ENCODE measurements at places on chromosomes 3 and 15.

GRCh38 chr15:70726753-70727152 lies 36.6 kb downstream of the UACA start:
- no peak for DNase-seq

DNA sequence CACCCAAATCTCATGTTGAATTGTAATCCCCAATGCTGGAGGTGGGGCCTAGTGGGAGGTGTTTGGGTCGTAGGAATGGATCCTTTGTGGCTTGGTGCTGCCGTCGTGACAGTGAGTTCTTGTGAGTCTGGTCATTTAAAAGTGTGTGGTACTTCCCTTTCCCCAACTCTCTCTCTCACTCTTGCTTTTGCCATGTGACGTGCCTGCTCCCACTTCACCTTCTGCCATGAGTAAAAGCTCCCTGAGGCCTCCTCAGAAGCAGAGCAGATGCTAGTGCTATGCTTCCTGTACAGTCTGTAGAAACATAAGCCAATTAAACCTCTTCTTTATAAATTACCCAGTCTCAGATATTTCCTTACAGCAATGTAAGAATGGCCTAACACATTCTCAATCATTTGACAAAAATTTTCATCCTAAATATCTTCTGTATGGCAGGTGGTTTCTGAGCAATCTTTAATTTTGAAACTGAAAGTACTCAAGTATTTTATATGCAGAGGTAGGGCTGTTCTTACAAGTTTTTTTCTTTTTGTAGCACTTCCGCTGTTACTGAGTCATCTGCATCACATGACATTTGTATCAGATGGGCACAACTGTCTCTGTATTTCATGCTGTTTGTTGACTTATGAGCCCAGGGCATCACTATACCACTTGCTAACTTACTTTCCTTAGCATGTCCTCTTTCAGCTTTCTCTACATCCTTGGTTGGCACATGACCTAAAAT lies 8.8 kb downstream of the RPL39L start:
- DNase-seq = no peak

- no peak for DNase-seq
Observed at GRCh38 chr3:8875836-8876235, 87.4 kb downstream of the RAD18 start.

GRCh38 chr3:25171118-25171807 lies 256.8 kb upstream of the RARB start:
- DNase-seq = no peak

- DNase-seq = no peak
Observed at GRCh38 chr15:38605744-38606143, 41.1 kb upstream of the RASGRP1 start.

- no peak for DNase-seq
Observed at GRCh38 chr15:29244544-29244943, 25.1 kb downstream of the NSMCE3 start.

GRCh38 chr3:113673593-113673992 lies 22.8 kb downstream of the USF3 start:
- no peak for DNase-seq

DNA sequence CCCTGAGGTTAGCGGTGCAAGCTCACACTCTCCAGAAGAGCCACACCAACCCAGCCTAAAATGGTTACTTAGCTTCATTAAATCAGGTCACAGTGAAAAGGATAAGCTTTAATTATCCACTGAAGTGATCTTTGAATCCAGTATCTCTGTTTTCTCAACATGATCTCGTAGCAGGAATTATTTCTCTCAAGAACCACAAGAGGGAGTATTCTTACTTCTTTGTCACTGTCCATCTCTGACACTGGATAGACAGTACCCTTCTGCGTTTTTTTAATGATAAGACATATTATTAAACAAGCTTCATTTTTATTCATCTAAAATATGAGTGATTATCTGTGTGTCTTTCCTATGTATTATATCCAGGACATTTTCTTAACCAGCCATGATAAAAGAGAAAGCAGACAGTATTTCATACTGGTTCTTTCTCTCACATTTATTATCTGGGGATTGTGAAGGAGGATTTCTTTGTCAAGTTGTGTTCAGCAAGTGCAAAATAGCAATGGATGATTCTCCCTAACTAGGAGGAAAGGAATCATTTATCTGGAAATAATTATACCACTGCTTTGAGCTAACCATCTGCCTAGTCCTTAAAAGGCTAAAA lies 105.4 kb upstream of the CCDC54 start:
- peak; percentile 8 for DNase-seq

- DNase-seq = no peak
Observed at GRCh38 chr15:46854564-46854963, 862.7 kb upstream of the SEMA6D start.

DNA sequence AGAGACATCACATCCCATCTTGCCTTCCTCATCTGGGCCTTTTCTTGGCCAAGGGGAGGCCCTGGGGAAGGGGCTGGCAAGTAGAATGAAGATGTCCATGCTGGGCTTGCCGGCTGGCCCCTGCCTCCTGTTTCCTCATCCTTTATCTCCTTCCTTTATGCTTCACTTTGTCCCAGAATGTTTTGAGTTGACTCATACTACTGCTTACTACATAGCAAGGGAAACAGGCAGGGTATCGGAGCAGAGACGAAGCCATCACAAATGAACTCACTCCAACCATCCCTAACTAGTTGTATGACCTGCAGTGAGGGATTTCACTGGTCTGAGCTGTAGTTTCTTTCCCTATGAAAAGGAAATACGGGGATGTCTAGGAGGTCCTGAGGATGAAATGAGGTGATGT lies 66.0 kb downstream of the CHDH start:
- DNase-seq = no peak

- DNase-seq = peak; percentile 6
Observed at GRCh38 chr15:60970246-60971170, 258.6 kb downstream of the RORA start.

DNA sequence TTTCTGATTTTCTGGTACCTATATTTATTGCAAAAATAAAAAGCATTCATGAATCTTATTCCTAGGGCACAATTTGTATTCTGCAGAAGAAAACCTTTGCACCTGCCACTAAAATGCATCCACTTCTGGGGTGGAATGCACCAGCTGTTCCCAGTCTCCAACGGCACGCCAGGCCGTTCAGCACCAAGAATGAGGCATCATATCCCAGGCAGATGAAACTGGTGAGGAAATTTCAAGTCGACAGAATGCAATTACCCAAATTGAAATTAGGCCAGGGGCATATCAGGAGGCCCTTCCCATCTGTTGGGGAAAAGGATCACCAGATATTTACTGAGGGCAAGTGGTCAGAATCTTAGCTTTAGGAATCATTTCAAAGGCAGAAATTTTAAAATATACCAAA lies 13.6 kb upstream of the RBMS3 start:
- DNase-seq = no peak

- DNase-seq = no peak
Observed at GRCh38 chr3:44996556-44996969, 20.5 kb downstream of the EXOSC7 start.

- no peak for DNase-seq
Observed at GRCh38 chr3:140316466-140316865, 361.4 kb upstream of the TRIM42 start.

DNA sequence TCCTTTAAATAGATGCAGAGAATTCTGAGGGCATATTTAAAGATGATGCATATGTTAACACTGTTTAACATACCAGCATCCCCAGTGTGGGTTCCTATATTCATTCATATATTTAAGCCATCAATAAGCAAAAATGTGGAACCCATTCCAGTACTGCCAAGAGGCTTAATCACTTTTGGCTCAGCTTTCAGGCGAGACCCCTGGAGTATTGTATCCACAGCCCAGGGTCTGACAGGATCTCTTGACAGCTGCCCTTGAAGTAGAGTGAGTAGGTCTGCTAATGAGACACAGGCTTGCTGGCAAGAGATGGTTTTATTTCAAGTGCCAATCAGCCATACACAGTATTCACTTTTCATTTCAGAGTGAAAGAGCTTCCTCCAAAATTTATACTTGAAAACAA lies 367.3 kb downstream of the OCA2 start:
- DNase-seq = peak; percentile 83

DNA sequence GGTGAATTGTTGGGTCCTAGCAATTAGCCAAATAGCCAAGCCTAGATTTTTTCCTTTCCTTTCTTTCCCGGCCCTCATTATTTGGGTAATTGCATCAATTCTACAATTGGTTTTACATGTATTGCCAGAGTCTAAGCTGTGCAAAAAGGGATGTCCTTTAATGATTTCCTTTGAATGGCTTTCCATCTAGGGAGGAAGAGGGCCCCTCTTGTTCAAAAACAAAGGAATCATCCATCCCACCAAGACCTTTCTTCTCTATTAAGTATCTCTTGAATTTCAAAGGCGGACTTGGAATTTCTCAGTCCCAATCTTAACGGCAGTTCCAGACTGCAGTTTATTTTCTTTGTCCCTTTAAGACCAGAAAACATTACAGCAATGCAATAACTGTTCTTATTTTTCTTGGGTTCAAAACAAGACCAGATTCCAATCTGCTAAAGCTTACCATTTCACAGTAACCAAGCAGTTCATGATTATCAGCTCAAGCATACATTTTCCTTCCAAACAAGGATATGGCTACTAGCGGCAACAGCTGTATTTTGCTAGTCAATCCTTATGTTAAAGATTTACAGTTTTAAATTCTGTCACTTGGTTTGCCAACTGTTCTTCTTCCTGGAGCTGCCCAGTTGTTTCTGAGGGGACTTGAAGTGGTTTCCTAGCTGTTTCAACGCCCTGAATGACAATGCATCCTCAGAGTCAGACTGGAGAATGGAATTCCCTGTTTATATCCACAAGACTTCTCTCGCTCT lies 91.4 kb upstream of the LRIG1 start:
- no peak for DNase-seq

DNA sequence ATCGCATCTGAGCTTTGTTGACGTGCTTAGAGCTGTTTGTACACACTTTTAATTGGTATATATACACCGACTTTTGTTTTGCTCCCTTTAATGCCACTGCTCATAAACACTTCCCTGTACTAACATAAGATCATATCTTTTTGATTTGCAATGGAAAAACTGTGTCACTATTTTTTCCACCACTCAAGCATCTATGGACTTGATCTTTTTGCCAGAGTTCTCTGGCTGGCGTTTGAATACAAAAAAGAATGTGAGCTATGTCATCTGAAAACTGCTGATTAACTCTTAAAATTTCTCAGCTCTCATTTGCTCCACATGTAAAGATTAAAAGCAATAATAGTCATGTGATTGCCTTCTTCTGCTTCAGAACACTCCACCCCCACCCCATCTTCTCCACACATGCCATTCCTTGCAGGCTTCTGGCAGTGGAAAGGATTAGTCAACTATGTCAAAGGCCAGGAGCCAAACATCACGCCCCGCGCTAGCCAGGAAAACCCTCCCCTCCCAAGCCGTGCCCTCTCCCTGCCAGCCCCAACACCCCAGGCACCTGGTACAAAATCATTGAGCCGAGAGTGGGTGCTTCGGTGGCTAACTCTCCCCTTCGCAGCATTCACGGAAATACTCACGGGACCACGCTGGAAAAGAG lies 123.4 kb upstream of the MEF2A start:
- no peak for DNase-seq

GRCh38 chr3:156633335-156633734 lies 41.1 kb upstream of the TIPARP start:
- no peak for DNase-seq

DNA sequence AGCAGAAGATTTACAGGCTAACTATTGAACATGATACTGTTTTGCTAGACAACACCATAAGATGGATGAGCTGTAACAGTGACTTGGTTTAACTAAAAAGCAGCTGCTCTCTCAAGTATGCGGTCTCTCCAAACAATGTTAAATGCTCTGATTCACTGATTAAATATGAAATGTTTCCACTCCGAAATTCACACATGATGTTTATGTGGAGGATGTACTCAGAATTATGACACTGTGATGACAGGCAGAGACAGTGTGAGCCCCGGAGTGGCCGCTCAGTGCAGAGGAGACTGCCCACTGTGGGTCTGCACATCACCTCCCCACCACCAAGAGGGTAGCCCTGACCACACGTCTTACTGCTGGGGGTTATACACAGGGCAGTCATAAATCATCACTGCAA lies 83.9 kb upstream of the MEX3B start:
- DNase-seq = no peak

DNA sequence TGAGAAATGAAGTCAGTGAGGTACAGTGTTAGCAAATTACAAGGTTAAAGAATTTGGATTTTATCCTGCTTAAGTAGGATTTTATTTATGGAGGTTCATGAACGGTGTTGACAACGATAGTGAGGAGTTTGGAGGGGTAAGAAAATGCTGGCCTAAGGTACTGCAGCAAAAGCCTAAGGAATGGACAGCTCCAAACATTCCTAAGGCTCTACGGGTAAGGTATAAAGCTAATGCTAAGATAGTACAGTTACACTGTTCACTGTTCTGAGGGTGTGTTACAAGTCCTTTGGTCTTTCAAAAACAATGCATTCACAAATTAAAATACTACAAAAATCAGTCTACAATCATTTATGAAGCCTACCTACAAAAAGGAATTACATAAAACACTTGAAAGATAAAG lies 7.3 kb downstream of the MTMR10 start:
- DNase-seq = no peak

DNA sequence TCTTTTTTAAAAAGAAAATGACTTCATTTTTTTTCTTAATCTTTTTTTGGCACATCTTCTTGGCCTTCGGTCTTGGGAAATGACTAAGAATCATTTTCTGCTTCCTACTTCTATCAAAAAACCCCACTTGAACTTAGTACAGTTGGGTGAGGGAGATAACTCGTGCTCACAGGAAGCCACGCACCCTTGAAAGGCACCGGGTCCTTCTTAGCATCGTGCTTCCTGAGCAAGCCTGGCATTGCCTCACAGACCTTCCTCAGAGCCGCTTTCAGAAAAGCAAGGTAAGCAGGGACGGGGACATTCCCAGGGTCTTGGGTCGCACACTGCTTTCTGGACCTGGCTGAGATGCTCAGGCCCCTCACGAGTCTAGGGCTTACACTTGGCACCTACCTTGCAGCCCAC lies at the start of gene CCR4:
Gene CCR4 (plus strand): TSS at position 235 of the 402 bp plus-strand sequence. CDS start 1,779 bp downstream, outside the sequence.
- no peak for DNase-seq

- no peak for DNase-seq
Observed at GRCh38 chr3:58102976-58103451, 94.8 kb downstream of the FLNB start.

- no peak for DNase-seq
Observed at GRCh38 chr15:38042707-38043445, 108.4 kb downstream of the TMCO5A start.

- DNase-seq = no peak
Observed at GRCh38 chr3:114506591-114507300, 212.9 kb downstream of the TIGIT start.

DNA sequence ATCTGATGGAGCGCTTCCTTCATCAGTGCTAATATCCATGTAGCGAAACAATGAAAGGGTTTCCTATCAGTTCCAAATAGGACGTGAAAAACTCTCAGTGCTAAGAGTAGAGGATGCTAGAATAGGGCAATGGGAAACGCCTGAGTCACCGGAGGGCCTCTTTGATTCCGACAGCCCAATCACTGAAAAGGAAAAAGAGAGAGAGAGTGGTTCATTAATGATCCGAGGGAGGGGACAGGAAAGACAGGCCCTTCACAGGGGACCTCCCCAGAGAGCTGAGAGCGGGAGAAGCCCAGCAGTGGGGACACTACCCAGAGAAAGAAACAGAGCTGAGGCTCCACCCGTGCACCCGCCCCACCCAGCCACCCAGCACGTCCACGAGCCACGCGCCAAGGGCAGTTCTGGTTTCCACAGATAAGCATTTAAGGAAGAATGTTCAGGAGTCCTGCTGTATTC lies 76.9 kb downstream of the RPN1 start:
- DNase-seq = no peak

- no peak for DNase-seq
Observed at GRCh38 chr3:79258479-79258878, 509.3 kb downstream of the ROBO1 start.

All from DMS79 treated with DMSO at 0.1 percent for 48 hours (cell line).